ENCODE measurements at places on chromosomes 2 and 18.

GRCh38 chr2:225865468-225865867 is 466.0 kb downstream of the NYAP2 start:
- DNase-seq = no peak

DNA sequence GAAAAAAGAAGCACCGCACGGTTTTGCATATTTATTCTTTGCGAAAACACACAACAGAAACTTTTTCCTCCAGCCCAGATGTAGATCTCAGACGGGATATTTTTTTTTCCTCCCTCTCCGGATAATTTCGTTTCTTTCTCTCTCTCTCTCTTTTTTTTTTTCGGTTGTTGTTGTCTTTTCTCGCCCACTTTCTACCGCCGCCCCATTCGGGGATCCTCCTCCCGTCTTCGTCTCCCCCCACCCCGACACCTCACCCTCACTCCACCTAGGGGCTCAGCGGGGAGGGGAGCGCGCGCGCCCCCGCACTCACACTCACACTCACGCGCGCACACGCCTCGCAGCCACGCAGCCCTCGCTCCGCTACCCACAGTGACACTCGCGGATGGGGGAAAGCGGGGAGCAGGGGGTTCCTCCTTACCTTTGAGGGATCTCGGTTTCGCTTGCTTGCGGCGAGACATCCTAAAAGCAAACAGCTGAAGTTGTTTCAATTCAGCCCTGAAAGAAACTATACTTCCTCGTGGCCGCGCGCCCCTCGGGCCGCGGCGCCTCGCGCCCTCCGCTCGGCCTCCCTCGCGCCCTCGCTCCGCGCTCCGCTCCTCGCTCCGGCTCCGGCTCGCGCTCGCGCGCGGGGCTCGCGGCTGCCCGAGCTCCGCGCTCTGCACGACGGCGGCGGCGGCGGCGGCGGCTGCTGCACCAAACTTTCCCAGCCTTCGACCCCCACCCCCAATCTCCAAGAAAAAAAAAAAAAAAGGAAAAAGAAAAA is 1.3 kb downstream of the ZNF521 start:
- no peak for DNase-seq

- DNase-seq = no peak
These were observed 14.6 kb upstream of the LAPTM4A start for GRCh38 chr2:20065885-20066602.

GRCh38 chr2:168780669-168781071 is 21.8 kb upstream of the NOSTRIN start:
- no peak for DNase-seq

GRCh38 chr2:183901931-183902330 is 696.4 kb upstream of the ZNF804A start:
- no peak for DNase-seq

GRCh38 chr2:219533930-219534661 is 9.5 kb downstream of the CHPF start:
- DNase-seq = no peak

GRCh38 chr2:28601616-28602015 is 105.8 kb downstream of the PLB1 start:
- no peak for DNase-seq

- no peak for DNase-seq
These were observed 506.8 kb upstream of the ZEB2 start for GRCh38 chr2:145026456-145027455.

DNA sequence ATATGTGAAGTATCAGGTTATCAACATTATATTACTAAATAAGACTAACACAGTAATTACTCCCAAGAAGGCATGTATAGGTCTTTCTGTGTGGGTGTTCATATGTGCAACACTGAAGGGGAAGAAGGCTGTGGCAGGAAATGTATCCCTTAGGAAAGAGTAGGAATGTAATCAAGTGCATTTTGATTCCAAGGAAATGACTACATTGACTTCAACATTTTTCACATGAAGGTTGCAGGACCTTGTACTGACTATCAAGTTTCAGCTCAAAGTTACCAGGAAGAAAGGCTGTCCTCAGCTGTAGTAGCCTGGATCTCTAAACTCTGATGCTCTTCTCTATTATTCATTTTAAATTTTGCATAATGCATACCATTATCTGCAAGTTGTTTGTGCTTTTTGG is 680.8 kb downstream of the NYAP2 start:
- DNase-seq = no peak

GRCh38 chr18:44216169-44216568 is 464.5 kb upstream of the SETBP1 start:
- no peak for DNase-seq

GRCh38 chr2:147231607-147232006 is 613.2 kb upstream of the ACVR2A start:
- DNase-seq = no peak

DNA sequence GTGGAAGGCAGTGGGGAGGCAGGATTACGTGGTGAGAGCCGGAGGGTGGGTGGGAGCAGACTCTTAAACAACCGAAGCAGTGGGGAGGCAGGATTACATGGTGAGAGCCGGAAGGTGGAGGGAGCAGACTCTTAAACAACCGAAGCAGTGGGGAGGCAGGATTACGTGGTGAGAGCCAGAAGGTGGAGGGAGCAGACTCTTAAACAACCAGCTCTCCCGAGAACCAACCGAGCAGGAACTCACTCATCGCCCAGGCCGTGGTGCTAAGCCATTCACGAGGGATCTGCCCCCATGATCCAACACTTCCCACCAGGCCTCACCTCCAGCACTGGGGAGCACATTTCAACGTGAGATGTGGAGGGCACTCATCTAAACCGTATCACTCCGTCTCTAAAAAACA is 87.7 kb downstream of the RTP5 start:
- no peak for DNase-seq

- DNase-seq = no peak
These were observed 33.9 kb downstream of the ZBTB7C start for GRCh38 chr18:48375150-48375800.

GRCh38 chr2:156437931-156438410 is 1.8 kb downstream of the GPD2 start:
- DNase-seq = no peak

DNA sequence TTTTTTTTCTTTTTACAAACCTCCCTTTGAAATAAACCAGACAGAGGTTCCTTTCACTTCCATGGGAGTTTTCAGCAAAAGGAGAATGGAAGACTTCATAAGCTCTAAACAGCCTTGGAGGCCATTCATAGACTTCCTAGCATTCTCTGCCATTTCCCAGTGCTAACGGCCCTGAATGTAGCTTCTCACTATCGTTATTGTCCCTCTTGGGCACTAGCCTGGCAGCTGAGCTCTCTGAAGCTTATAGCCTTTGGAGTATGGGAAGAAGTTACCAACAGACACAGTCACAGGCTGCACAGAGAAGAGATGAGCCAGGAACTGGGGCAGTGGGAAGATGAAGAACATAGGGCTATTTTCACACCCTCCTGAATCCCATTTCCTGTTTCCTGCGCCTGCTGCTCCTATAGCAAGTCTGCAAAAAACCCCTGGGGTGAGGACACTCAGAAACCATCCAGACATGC is 29.1 kb upstream of the EPC2 start:
- no peak for DNase-seq

GRCh38 chr18:34509163-34509562 is 200.9 kb upstream of the DTNA start:
- DNase-seq = no peak

DNA sequence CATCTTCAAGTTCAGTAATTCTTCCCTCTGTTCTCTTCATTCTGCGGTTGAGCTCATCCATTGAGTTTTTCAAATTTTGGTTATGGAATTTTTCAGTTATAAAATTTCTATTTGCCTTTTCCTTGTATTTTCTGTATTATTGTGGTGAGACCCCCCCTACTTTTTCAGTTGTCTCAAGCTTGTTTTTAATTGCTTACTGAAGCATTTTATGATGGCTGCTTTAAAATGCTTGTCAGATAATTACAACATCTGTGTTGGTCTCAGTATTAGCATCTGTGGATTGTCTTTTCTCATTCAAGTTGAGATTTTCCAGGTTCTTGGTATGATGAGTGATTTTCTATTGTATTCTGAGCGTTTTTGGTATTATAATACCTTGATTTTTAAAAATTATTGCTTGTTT is 121.2 kb upstream of the REV1 start:
- DNase-seq = no peak

DNA sequence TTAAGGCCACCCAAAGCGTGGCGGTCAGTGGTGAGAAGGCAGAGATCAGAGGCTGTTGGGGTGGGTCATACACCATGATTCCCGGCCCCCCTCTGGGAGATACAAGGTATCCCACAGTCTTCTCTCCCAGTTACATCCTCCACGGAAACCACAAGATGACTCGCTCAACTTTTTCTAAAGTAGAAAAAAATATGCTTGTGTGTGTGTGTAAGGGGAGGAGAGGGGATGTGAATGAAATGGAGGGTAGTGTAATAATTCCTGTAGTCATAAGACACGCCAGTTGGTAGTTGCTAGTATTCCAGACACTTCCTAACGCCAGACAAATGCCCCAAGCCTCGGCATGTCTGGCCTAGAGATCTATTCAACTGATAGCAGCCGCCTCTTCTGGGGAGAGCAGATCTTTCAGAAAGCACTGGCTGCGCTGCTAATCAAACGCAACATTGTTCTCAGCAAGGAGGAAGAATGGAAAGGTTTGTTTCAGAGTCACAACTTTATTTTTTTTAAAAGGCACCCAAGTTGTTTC is 143.5 kb downstream of the TGIF1 start:
- DNase-seq = no peak

DNA sequence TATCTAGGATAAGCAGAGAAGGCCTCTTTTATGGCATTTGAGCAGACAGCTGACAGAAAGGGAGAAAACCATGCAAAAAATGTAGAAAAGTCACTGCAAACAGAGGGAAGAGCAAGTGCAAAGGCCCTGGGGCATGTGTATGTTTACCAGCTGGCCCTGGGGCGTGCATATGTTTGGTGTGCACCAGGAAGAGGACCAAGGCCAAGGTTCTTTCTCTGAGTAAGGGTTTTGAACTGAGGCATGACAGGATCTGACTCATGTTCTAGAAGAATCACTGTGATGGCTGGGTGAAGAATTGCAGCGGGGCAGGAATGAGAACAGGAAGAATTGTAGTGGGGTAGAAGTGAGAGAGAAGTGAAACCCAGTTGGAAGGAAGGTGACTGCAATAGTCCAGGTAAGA is 69.6 kb downstream of the STEAP3 start:
- DNase-seq = no peak

DNA sequence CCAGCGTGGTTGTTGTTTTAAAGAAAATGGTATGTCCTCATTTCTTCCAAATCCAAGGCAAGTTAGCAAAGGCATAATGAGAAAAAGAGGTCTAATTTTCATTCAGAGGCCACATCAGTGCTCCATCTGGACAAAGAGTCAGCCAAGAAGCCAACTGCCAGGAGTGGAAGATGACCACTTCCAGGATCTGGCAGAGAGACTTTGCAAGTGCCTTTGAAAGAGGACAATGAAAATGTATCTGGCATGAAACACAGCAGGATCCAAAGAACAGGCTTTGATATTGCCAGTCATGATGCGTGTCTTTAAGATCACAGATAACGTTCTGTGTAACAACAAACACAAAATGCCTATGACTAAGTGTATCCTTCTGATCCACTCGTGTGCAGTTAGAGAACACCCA is 82.8 kb downstream of the AFF3 start:
- DNase-seq = no peak

DNA sequence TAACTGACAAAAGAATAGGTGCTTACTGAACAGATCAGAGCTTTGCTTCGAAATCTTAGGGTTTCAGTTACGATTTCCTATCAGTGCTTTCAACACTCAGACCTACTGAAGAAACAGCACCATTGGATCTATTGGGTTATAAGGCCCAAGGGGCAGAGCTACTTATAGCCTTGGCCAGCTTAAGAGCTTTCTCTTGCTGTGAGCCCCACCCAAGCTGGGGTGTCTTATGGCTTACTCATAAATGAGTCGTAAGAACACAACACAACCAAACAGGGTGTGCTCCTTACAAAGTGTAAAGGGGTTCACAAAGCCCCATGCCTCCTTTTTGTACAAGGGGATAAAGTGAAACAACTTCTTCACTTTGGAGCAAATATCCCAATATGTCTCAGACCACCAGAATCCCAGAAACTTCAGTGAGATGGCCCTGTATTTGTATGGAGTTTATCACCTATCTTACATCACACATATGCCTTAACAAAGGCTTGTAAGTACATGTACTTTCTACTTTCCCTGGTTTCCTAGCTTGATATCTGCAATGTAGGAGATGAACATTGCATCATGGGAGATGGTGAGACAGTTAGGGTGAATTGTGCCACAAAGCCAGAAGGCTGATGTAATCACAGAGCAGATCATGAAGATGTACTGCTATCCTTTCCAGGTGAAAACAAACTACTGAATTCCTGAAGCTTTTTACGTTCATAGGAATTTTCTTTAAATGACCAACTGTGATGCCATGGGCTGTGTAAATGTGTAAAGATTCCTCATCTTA is 115.5 kb upstream of the GLI2 start:
- no peak for DNase-seq

DNA sequence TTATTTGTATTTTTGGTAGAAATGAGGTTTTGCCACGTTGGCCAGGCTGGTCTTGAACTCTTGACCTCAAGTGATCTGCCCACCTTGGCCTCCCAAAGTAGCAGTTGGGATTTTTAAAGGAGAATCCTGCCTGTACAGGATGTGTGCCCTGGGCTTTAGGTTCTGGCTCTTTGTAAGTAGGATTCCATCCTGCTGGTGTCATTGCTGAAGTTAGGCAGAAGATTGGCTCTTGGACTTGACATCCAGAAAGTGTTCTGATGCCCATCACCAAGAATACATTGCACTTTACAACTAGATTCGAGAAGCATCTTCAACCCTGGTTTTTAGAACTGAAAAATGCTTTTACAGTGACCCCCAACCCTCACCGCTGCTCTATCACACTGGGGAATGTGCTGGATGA is 4.4 kb upstream of the TWIST2 start:
- no peak for DNase-seq

GRCh38 chr2:66433945-66434678 is 813 bp upstream of the MEIS1 start:
- no peak for DNase-seq

DNA sequence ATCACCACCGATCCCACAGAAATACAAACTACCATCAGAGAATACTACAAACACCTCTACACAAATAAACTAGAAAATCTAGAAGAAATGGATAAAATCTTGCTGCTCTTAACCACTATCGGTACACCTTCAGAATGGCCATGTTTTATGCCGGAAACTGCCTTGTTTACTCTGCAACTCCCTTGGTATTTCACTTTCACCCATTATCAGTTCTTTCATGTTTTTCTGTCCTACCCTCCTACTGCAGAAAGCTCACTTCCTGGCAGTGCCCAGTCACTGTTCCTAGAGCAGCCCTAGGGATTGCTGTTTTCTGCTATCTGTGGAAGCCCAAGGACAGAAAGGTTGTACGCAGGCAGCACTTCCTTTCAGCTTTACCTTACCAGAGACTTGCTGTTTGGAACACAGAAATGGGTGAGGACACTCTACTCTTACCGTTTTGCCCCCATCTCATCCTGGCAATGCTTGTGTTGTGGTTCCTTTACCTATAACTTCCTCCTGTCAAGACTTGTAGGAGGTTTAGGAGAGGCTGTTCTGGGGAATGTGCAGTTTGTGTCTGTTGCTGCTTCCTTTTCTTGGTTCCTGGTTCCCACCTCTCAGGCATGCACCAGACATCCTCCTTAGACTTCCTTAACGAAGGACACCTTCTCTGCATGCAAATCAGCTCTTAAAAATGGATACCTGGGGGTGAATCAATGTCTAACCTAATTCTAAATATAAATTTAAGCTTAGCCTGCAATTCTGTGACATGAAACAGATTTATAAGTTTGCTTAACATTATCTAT is 394.4 kb downstream of the SPAG16 start:
- no peak for DNase-seq

GRCh38 chr2:168727904-168728470 is 74.5 kb upstream of the NOSTRIN start:
- DNase-seq = no peak
